GDM1 (cell line): ENCODE measurements at places on chromosomes 2 and 18.

DNA sequence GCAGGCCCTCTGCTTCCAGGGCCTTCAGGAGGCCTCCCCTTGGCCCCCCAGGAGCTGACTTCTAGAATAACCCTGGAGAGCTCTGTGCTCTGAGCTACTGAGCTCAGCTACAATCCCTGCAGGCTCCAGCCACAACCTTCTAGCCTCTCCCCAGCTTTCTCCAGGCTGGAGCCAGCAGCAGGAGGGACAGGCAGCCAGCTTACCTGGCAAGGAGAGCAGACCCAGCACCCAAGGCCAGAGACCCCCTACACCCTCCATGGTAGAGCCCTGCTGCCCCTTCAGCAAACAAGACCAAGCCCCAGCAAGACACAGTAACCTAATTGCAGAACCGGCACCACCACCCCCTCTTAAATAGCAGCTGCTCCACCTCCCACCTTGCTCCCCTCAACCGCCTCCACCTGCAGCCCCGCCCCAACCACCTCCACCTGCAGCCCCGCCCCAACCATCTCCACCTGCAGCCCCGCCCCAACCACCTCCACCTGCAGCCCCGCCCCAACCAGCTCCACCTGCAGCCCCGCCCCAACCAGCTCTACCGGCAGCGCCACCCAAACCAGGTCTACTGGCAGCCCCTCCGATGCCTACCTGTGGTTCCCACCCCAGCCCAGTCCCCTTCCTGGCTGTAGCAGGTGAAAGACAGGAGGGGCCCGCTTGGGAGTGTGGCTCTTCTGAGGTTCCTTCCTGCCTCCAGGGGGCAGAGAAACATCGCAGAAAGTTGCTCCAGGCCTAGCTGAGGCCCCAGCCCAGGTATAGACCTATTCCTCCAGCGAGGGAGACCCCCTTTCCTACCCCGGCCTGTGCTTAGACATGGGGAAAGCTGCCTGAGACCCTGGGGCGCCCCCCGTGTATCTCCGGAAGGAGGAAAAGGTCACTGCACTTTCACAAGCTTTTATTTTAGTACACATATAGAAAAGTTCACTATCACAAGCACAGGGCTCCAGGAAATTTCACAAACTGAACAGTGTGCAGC, at the start of gene ASTL:
Gene ASTL, minus strand, starts transcription at position 324 of the 967 bp plus-strand sequence. Its CDS starts 66 bp downstream, at position 258.
- DNase-seq, result no peak

DNA sequence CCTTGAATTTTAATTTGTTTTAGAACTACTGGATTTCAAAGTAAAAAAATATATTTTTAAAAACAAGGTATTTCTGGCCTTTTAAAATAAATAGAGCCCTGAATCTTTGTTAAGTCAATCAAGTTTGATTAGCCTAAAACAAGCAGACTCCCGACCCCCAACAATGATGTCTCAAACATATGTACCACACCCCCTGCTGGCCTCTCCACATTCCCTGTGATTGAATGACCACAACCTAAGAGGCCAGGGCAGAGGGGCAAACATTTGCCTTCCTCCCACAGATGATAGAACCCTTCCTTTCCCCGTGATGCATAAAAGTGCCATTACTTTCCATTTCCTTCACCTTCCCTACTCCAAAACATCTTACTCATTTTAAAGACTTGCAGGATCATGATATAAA, 130.9 kb downstream of the STK39 start:
- DNase-seq, result no peak

DNA sequence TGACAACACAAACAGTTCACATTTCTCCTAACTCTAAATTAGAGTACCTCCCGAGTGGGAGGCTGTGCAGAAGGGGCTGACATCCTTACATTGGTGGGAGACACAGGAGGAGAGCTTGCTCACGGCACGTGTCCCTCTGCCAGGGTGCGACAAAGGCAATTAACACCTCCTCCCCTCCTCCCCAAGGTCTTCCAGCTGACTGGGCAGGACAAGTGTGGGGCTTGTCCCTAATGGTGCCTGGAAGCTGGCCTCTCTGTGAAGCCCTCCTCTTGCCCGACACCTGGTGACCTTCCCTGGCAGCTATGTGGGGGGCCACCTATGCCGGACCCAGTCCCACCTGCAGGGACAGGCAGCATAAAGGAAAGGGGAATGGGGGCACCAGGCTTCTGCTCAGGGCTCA, 57.0 kb downstream of the FAM168B start:
- DNase-seq, result no peak

GRCh38 chr2:54639609-54640008, 83.9 kb upstream of the EML6 start:
- DNase-seq, result no peak

DNA sequence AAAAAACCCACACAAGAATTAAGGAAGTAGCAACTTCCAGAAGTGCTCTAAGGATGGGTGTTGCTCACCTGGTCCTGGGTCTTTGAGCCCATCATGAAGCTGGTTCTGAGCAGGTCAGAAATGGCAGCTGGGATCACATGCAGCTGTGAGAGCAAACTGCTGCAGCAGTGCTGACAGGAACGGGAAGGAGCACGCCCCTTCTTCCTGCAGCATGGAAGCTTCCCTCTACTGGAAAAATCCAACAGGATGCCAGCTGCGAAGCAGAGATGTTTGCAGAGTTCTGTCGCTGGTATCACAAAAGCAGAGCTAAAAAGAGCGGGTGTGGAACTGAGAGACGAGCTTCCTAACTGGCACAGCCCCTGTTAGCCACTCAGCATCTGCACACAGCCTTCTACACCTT, 33.7 kb downstream of the EIF4E2 start:
- DNase-seq, result no peak

- DNase-seq, result no peak
Measured at GRCh38 chr18:13376298-13376840, 157.8 kb downstream of the LDLRAD4 start.

DNA sequence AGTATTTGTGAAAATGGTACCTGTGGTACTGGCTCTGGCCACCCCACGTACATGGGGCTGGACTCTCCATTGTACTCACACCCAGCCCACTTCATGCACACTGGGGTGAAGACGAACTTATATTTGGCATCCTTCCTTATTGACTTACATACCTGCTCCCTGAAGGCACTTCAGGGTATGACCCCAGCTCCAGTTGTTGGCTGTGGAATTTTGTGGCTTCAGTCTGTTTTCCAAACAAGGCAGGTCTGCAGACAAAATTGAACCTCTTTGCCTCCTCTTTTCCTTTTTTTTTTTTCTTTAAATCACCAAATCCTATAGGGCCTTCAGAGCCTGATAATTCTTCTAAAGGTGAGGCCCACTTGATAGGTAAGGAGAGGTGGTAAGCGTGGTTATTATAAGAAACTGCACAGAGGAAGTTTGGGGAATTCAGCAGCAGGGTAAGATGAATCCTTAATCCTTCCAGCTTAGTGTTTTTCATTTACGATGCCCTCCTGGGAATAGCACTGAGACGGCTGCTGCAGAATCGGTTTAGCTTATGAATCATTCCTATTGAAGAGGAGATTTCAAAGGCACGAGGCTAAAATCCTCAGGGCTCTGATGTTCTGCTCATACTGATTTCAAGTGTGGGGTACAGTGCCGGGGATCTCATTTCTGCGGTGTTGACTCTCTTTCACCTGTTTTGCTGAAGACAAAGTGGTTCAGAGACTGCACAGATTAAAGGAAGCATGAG, 55.2 kb downstream of the KIF5C start:
- DNase-seq, result no peak

DNA sequence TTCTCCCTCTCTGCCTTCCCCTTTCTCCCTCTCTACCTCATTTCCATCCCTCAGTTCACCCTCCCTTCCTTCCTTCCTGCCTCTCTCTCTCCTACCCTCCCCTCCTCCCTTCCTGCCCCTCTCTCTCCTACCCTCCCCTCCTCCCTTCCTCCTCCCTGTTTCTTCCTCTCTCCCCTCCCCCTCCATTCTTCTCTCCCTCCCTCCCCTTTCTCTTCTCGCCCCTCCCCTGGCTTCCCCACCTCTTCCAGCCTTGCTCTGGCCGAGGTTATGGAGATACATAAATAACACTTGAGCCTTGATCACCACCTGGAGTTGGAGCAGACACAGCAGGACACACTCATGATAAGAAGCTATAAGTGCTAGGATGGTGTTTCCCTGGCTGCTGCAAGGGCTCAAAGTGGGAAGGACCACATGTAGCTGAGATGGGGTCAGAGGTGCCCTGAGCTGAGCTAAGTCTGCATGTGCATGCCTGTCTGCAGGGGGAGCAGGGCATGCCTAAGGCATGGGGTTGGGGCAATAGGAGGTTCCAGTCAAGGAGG, 326.1 kb upstream of the HS6ST1 start:
- DNase-seq, result no peak

- DNase-seq, result no peak
Measured at GRCh38 chr2:170770008-170770605, at the start of gene ERICH2. TSS of gene ERICH2 (plus strand) at chr2:170770378. CDS start at chr2:170770682, 304 bp downstream.

DNA sequence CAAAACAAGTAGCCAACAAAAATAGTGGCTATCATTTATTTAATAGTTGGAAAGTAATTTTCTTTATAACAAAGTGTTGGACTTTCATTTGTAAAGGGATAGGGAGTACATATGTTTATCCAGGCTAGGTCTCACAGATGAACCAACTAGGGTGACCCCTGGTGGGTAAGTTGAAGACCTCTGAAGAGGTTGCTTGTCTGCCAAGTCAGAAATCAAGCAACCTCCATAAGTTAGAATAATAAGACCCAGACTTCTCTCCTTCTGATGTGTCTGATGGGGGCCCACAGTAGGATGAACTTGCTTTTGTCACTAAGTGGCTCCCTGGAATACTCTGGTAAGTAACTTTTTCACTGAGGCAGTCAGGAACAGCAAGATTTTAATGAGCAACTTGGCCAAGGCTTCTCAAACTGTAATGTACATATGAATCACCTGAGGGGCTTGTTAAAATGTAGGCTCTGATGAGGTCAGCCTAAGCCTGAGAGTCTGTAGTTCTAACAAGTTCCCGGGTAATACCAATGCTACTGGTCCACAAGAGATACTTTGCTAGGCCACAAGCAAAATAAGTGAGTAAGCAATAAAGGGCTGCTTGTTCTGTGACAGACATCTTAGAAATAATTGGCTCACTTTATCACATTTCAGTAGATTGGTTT, 319.6 kb downstream of the PIK3C3 start:
- no peak for DNase-seq

DNA sequence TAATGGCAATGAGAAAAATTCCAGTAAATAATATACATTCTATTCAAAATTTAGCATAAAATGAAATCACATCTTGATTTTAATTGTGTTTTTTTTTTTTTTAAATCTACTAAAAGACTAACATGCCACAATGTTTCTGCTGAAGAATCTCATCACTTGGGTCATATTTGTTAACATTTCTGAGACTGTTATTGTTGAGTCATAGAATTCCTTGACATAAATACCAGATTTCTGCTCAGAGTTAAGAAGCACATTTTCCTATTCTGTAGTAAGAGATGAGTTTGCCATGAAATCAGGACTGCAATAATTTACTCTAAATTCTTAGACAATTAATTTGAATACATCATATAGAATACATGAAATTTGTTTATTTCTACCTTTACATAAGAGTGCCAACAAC, 154.9 kb upstream of the KYNU start:
- no peak for DNase-seq

DNA sequence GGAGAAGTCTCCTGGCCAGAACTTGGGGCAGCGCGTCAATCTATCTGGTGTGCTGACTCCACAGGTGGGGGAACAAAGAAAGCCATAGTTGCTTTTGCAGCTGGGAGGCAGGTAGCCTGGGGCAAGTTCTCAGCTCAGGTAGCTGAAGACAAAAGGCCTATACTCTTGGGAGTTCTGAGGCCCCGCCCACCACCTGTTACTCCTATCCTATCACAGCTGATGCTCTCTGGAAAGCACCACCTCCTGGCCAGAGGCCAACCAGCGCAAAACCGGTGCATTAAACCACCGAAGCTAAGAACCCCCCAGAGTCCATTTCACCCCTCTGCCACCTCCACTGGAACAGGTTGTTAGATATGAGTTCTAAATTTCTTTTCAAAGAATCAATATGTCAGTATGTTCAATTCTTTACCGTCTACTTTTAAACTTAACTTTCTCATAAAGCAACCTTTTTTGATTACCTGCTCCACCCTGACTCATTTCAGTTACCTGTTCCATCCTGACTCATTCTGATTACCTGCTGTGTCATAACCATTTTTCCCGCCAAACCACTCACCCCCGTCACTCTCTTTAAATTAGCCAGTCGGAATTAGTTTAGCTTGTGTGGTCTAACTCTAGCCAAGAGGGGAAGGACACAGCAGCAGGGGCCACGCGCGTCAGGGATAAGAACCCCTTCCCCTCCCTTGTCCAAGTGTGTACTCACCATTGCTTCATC, 43.4 kb downstream of the UPP2 start:
- no peak for DNase-seq

DNA sequence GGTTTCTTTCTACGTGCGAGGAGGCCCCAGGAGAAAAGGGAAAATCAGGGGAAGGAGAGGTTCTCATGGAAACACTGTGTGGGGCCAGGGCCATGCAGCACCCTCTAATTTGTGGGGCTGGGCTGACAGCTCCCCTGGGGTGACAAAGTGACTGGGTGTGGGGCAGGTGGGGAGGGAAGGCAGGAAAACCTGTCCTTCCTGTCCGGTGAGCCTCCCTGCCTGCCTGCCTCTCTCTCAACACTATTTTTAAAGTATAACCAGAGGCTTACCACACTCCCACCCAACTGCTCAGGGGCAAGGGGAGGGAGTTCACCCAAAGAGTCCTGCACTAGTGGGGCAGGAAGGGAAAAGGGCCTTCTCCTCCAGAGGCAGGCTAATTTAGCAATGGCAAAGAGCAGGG, 10.5 kb upstream of the EPAS1 start:
- no peak for DNase-seq

- DNase-seq, result no peak
Measured at GRCh38 chr2:219482674-219483405, 15.9 kb upstream of the GMPPA start.

- no peak for DNase-seq
Measured at GRCh38 chr2:191020742-191021381, 6.9 kb upstream of the STAT1 start.

DNA sequence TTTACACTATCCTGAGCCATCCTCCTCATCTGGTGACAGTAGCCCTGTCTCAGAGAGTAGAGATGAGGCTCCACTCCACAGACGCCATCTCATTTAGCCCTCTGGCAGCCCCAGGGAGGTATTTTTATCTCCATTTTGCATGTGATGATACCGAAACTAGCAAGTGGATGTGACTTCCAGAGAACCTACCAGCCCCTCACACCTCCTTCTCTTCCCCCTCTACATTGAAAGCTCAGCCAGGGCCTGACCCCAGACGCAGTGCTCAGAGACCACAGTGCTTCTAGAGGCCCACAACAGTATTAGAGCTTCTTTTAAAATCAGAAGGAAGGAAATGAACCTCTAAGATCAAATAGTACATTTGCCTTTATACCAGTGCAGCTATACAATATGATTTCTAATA, 8.3 kb downstream of the GYPC start:
- no peak for DNase-seq

- DNase-seq, result no peak
Measured at GRCh38 chr2:238135601-238136150, 2.8 kb upstream of the KLHL30 start.

DNA sequence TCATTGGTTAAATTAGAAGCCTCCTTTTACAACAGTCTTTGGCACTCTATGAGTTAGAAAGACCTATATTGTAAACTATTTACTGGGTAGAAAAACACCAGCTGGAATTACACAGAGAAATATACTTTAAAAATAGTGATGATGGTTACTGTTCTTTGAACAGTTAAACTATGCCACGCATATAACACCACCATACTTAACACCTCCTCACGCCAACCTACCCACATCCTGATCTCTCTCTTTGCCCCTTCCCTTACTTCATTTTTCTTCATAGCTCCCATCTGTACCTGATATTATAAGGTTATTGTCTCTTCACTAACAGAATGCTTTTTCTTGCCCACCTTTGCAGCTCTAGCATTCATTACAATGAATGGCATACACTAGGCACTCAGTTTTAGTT, 173.8 kb downstream of the DPP4 start:
- no peak for DNase-seq
